GM12865 (cell line): ENCODE measurements at places on chromosomes 1 and 21.

- no peak for DNase-seq
Measured at GRCh38 chr1:63486629-63487028, 36.4 kb downstream of the ITGB3BP start.

DNA sequence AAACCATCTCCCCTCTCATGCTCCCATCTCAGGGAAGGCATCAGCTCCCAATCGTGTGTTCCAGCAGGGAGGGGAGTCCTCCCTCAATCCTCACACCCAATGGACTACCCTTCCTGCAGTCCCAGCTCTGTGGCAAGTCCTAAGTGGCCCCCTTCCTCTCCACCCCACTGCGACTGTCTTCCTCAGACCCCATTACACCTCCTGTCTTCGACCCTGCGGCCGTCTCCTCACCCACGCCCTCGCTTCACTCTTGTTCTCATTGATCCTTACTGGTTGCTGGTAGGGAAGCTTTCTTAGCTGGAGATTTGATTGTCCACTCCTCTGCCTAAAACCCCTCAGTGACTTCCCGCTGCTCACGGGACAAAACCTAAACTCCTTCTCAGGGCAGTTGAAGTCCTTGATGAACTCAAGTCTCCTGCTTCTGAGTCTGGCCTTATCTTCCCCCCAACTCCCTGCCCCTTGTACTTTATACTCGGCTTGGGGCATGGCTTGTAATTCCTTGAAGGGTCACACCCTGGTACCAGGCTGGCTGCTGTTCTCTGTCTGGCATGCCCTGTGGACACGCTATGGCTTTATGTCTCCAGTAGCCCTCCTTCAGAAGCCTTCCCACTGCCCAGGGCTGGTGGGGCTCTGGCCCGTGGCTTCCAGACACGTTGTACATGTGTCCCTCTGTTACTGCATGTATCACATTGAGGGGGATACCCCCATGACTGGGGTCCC is 2.3 kb upstream of the EPS8L3 start:
- no peak for DNase-seq

- peak; percentile 79 for DNase-seq
Measured at GRCh38 chr1:9942399-9942938, 722 bp downstream of the LZIC start.

DNA sequence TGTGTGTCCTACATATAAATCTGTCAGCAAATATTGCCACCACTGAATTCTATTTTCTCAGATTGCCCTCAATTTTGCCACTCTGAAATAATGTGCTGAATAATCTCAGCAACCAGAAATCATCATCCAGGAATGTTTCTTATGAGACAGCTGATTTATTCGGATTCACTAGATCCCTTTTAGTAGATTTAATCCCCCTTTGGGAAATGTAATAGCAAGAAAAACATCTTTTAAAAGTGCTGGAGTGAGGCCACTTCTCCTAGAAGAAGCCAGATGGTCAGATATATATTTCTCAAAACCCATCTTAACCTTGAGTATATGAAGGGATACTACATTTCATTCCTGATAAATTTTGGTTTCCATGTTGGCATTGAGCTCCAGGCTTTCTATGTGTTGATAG is 327.7 kb downstream of the SMYD3 start:
- DNase-seq, result no peak

GRCh38 chr21:27515676-27516075 is 548.8 kb upstream of the ADAMTS5 start:
- DNase-seq, result no peak

- DNase-seq, result peak; percentile 63
Measured at GRCh38 chr1:6599141-6599975, 3.3 kb downstream of the KLHL21 start.

DNA sequence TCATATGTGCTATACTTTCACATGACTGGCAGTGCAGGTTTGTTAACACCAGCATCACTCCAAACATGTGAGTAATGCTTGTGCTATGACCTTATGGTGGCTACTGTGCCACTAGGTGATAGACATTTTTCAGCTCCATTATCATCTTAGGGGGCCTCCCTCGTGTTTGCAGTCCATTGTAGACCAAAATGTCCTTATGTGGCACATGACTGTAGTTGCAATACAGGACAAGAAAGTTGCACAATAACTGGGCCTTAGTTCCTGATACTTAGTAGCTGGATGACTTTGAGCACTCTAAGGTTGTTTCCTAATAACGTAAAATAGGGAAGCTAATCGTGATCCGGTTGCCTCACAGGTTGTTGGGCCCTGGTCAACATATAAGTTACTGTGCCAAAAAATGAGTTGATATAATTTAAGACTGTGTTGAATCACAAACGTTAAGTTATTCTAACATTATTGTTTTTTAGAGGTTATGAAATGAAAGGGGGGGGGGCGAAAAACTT is 511 bp upstream of the SNX27 start:
- DNase-seq, result no peak

- DNase-seq, result no peak
Measured at GRCh38 chr1:67614511-67614934, 70.5 kb upstream of the GADD45A start.

- no peak for DNase-seq
Measured at GRCh38 chr1:16927256-16927655, 5.5 kb downstream of the CROCC start.

- DNase-seq, result no peak
Measured at GRCh38 chr1:95048317-95048716, 24.4 kb downstream of the ALG14 start.

DNA sequence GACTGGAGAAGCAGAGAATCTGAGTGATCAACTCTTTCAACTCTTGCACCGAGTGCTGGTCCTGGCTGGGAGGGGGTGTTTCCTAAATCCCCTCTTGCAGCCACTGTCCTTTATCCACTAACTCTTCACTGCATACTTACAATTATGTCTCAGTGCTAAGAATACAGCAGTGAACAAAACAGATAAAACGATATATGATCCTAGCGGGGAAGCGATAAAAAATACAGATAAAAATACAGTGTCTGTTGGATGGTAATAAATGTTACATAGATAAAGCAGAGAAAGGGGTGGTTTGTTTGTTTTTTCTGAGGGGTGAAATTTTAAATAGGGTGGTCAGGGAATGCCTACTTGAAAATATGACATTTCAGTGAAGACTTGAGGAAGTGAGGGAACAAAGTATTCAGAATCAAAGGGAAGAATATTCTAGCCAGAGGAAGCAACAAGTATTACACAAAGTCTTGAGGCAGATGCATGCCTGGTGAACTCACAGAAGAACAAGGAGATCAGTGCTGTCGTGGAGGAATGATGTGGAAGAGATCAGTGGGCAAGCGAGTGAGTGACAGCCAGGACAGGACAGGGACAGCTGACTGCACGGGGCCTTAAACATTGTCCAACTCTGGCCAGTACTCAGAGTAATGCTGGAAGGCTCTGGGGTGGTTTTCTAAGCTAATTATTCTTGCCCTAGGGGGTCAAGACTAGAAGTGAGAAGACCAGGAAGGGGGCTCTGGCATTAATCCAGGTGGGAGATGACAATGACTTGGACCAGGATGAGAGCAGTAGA is 110.0 kb downstream of the APP start:
- DNase-seq, result no peak

DNA sequence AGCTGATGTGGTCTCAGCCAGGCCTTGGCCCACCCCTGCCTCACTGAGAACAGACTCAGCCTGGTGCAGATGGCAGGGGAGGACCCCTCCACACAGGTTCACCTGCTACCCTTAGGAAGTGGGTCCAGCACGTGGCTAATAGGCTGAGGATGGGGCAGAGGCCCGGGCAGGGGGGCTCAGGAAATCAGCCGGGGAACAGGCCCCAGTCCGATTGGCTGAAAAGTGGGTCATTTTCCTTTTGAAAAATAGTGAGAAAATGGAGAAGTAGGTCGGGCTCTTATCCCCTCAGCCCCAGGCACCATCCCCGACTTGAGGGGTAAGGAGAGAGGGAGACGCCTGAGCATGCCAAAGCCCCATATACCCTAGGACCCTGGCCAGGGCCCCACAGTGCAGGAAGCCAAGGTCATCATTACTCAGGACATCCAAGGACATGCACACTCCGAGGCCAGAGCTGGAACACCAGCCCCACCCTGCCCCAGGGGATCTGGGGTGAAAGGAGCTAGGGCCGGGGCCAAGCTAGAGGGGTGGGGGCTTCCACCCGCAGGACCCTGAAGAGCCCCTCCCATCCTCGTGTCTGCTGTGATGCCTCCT is 11.0 kb downstream of the DLGAP3 start:
- no peak for DNase-seq

DNA sequence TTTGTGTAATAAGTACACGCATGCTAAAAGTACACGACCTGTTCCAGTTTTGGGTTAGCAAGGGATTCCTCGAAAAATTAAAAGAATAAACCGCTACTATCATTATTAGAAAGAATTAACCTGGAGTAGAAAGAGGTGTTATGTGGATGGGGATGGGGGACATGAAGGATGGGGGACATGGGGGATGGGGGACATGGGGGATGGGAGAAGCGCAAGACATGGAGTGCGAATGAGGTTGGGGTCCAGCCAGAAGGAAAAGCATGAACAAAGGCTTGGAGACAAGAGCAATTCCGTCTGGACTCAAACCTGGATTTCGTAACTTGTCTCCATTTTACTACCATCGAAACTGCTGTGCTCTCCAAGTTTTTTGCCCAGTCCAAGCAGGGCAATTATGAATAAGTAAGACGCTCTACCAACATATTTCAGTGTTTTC is 591 bp upstream of the KDM1A start:
- DNase-seq, result no peak

GRCh38 chr1:44707112-44707881 is 23.7 kb downstream of the RNU5D-1 start:
- DNase-seq, result no peak

DNA sequence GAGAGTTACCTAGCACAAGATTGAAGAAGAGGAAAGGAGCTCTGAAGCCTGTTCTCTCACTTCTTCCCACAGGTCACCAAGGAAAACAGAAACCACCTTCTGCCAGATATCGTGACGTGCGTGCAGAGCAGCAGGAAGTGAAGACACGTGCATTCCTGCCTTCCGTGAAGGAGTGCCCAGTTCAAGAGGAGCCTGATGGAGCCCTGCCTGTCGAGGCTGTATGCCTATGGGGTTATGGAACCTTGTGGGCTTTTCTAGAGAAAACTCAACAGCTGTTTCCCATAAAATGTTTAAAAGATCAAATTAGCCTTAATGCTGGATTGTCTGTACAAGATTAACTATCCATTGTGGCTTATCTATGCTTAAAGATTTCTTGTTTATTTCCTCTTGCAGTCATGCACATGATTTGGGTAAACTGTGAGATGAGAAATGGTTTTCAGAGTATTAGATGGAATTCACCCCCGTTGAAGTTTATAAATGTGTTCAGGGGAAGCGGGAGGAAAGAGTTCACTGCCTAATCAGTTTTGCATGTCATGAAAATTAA is 27.8 kb downstream of the NTPCR start:
- peak; percentile 45 for DNase-seq

DNA sequence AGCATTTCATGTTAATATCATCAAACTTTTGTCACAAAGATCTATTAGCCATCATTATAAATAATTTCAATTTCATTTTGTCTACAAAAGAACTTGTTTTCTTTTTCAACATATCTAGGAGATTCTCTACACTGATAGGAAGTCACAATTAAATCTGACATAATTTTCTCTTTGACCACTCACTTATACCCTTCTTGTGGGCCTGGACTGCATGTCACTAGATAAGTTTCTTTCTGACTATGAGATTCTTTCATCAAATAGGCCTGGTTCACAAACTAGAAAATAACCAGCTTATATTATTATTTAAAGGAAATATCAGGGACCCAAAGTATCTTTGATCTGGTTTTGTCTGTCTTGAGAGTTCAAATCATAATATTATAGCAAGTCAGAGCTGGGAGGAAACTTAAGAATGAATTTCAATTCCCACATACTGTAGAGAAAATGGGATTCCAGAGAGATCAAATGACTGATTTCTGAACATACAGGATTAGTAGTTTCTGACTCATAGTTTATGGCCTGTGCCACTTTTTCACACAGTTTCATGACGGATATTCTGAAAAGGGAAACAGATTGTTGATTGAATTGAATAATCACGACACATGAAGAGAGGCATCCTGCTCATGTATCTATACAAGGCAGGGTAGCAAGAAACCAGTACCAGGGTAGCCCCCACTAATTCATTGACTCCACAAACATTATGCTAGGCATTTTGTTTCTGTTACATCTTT is 355.8 kb downstream of the GPATCH2 start:
- peak; percentile 52 for DNase-seq

- no peak for DNase-seq
Measured at GRCh38 chr1:235608278-235608677, 41.3 kb downstream of the GNG4 start.

GRCh38 chr1:63557365-63557987 is 34.2 kb downstream of the EFCAB7 start:
- DNase-seq, result peak; percentile 47

GRCh38 chr1:47703156-47703825 is 265.4 kb downstream of the FOXD2 start:
- DNase-seq, result no peak
